Chondrocyte (in vitro differentiated cells): ENCODE measurements at places on chromosomes 11 and 22.

- DNase-seq = no peak
Measured at GRCh38 chr11:32171445-32171844, 80.6 kb downstream of the RCN1 start.

GRCh38 chr22:50258361-50259292 lies 2.9 kb downstream of the MAPK12 start:
- no peak for DNase-seq

GRCh38 chr11:78822931-78823423 lies 248.3 kb upstream of the NARS2 start:
- DNase-seq = no peak

GRCh38 chr22:27292542-27293299 lies 508.8 kb downstream of the MN1 start:
- DNase-seq = no peak
